ENCODE measurements at places on chromosomes 12 and 14.

DNA sequence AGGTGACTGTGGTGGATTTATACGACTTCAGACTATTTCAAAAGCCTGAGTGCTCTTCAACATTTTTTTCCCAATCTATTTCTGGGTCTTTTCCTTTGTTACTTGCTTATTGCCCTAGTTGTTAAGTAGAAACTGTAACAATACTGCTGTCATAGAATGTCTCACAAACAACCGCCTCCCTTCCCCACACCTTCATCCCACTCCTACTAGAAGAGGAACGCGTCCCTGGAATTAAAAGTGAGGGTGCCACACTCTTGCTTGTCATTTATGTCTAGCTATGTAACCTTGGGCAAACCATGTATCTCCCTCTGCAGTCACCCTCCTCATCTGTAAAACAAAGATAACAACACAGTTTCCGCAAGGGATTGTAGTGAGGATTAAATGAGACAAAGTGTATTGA lies 8.6 kb downstream of the BRAP start:
- DNase-seq = no peak

- DNase-seq = no peak
Observed at GRCh38 chr12:28961948-28962384, 187.1 kb upstream of the FAR2 start.

DNA sequence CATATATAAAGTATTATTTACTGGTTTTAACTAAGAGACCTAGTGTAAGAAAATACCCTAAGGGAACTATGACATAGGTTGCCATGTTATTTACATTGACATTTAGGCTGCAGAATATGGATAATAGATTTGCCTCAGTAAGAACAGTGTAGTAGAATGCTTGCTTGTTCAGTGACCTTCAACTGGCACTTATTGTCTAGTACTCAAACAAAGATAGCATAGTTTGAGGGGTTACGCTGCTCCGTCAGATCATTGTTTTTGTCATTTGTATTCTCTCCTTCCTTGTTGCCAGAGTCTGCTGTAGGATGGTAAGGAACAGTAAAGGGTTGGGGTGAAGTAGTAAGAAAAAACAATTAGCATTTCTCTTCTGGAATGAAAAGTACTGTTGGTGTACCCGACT lies 33.2 kb downstream of the TOGARAM1 start:
- DNase-seq = no peak

GRCh38 chr12:87509237-87509820 lies 519.9 kb downstream of the C12orf50 start:
- DNase-seq = no peak

- DNase-seq = no peak
Observed at GRCh38 chr12:119020406-119021360, 39.3 kb downstream of the SRRM4 start.

DNA sequence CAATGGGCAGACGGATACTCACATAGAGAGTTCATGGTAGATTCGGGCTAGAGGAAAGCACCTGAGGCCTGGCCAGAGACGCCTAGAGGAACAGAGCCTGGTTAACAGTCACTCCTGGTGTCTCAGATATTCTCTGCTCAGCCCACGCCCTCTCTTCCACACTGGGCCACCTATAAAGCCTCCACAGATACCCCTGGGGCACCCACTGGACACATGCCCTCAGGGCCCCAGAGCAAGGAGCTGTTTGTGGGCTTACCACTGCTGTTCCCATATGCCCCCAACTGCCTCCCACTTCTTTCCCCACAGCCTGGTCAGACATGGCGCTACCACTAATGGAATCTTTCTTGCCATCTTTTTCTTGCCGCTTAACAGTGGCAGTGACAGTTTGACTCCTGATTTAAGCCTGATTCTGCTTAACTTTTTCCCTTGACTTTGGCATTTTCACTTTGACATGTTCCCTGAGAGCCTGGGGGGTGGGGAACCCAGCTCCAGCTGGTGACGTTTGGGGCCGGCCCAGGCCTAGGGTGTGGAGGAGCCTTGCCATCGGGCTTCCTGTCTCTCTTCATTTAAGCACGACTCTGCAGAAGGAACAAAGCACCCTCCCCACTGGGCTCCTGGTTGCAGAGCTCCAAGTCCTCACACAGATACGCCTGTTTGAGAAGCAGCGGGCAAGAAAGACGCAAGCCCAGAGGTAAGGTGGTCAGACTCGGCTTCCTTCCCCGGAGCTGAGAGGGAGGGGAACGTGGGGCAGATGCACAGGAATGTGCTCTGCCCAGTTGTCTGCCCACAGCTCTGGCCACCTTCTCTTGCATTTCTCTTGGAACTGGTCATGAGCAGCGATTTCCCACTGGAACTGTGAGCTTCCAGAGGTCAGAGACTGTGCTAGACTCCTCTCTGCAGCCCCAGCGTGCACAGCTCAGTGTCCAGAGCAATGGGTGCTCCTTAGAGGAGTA lies at the start of gene CD4:
CD4 (plus strand) TSS at position 557 of the 953 bp plus-strand sequence. CDS start 10,611 bp downstream, outside the sequence.
- no peak for DNase-seq

DNA sequence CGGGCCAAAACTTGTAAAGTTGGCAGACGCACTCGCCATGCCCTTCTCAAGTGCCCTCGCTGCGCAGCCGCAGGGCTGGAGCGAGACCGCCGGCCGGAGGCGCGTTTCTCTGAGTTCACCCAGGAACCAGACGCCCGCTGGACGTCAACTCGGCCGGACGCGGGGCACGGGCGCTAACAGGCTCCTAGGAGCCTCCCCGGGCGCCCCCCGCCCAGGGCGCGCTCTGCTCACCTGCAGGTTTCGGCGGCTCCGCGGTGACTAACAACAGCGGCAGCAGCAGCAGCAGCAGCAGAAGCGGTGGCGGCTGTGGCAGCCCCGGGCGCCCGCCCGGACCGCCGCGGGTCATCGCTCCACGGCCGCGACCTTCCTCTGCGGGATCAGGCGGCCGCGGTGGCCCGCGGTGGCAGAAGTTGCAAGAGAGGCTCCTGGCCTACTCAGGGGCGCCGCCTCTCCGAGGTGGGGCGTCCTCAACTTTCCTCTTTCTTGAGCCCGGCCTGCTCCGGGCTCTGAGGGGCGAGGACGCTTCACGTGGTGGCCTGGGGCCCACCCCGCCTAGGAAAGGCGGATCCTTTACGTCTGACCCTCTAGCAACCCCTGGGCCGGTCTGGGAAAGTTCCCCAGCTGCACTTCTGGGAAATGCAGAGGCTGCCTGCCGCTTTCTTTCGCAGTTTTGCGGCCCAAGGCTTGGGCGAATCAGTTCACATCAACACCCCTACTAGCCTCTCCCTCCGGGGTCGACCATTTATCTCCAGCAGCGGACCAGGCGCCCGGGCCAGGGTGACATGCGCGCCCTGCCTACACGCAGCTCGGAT lies at the start of gene PLBD1:
PLBD1 (minus strand) TSS at position 533 of the 812 bp plus-strand sequence; CDS start at position 346, 187 bp downstream.
- no peak for DNase-seq

- DNase-seq = peak; percentile 53
Observed at GRCh38 chr14:70642303-70643235, 853 bp downstream of the TTC9 start.

DNA sequence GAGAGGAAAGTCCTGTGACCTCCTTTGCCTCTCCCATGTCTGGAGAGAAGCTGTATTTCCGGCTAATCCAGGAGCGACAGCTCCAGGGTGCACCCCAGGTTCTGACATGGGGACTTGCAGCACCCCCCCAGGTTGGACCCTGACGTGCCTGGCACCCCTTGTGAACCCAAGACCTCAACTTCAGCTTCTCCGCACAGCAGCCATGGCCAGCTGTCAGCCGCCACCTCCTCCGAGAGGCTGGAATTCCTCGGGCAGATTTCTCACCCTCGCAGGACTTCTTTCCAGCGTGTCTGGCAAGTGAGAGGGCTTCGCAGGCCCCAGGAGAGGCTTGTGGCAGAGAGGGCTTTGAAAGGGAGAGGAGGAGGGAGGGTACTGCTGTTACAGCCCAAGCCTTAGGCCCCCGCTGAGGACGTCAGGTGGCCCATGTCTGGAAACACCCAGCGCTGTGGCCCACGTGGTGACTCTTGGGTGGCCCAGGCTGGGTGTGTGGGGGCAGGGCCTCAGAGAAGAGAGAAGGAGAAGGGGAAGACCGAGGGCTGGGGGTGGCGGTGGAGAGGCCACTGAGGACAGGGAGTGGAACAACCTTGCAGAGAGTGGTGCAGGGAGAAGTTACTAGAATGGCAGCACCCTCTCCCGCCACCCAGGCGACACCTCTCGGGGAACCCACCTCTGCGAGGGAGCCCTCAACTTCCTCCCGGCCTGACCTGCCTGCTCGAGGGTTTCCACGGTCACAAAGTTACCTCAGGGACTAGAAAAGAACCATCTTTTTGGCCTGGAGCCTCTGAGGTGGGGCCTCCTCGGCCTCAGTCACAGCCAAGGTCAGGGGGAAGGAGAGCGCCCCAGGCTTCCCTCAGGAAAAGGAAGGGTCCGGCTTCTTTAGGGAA lies 11.7 kb upstream of the RPS6KL1 start:
- no peak for DNase-seq

DNA sequence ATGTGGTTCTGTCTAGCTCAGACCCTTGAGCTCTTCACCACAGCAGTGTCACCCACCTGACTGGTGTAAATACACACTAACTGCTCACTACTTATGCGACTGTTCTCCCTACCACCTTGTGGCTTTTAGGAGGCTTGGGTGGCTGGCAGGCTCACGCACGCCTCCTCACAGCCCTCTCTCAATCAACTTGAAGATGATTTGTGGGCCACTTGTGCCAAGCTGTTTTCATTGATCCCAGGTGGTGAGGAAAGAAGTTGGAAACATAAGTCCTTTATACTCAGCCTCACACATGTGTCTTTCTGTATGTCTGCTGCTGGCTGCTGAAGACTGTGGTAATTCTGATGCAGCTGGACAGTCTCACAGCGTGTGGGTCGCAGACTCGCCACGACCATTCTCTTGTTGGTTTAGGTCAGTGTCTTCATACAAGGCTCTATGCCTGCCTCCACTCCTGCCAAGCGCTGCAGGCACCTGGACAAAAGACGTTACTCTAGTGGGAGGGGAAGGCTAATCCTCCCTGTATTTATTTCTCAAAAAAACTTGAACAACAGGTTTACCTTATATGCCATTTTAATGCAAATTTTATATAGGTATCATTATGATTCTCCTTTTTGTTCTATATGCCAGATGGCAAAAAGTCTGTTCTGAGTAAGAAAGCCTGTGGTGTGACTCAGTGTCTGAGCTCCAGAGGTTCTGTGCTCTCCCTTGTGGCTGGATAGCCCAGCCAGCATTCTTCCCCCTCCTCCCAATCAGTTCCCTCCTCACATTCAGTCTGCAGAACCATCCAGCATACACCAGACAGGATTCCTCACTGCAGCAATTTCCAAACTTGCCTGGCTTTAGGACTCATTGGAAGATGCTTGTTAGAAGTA lies 115.6 kb downstream of the DIP2B start:
- no peak for DNase-seq

DNA sequence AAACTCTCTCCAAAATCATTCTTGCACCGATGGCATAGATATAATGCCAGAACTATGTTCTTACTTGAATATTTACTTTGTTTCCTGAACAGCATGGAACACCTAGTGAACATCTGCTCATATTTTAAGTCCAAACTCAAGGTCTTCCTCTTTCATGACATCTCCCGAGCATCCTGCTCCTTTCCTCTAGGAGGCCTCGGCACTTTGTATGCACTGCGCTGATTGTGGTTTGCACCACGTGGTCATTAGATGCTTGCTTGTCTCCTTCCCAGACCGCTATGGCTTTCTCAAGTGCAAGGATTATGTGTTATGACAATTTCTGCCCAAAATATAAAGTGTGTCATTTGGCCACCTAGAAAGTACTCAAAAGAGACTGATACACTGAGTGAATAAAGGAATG lies 912.0 kb downstream of the GALC start:
- no peak for DNase-seq

DNA sequence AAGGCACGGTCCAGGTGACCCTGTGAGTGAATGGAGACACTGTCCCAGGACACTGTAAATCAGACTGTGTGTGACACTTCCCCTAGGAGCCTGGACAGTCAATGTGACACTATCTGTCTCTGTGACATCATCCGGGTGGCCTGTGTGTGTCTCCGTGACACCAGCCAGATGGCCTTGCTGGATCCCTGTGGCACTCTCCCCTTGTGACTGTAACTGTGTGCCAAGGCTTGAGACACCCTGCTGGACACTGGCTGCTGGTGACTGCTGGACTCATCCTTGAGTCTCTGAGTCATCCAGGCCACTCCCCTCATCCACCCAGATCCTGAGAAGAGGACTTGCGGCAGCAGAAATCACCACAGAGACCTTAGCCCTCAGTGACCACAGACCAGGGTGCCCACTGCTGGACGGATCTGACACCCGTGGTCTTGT lies 51.6 kb downstream of the MVK start:
- DNase-seq = no peak

GRCh38 chr12:85357609-85358008 lies 77.6 kb downstream of the ALX1 start:
- no peak for DNase-seq

- DNase-seq = no peak
Observed at GRCh38 chr14:93036652-93037345, 78.9 kb downstream of the ITPK1 start.

GRCh38 chr14:73607241-73607640 lies 5.1 kb upstream of the ACOT6 start:
- no peak for DNase-seq

DNA sequence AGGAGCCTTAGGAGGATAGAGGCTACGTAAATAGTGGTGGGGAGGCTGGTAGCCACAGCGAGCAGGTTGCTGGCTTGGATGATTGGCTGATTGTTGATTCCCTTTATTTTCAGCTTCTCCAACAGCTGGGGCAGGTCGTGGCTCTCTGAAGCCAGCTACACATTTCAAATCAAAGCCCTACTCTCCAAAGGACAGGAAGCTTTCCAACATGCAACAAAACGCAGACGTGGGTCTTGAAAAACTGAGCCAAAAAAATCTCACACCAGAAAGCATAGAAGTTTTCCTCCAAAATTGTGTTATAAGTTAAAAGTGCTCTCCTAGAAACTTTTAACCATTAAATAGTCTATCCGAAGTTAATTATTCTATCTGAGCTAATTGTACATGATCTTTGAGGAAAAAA lies 37.6 kb upstream of the PRICKLE1 start:
- no peak for DNase-seq

DNA sequence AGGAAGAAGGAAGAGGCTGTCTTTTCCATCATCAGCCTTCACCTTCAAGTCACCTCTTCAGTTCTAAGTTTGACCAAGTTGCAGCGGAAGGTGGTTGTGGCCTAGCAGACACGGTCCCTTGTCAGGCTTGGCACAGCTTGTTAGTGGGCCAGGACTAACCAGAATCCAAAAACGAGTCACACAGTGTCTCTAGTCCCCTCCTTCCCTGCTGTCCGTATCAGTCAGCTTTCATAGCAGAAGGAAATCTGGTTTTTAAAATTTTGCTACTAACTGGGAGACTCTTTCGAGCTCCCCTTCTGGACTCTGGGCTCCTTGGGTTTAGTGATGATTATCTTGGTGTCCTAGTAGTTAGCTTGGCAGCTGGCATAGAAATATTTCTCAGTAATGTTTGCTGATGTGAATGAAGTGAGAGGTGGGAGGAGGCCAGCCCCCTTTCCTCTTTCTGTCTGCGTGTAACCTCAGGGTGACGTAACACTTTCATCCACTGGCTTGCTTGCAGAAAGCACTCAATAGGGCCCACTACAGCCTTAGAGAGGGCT lies 3.8 kb downstream of the ETV6 start:
- no peak for DNase-seq

- DNase-seq = no peak
Observed at GRCh38 chr14:102058146-102058545, 28.7 kb downstream of the HSP90AA1 start.

All from NCI-H2081 (cell line).